ENCODE measurements at places on chromosomes 13 and 19.

GRCh38 chr19:30394481-30395151 lies 22.4 kb downstream of the ZNF536 start:
- DNase-seq = no peak

- no peak for DNase-seq
Observed at GRCh38 chr19:39828015-39828653, 5.8 kb downstream of the DYRK1B start.

DNA sequence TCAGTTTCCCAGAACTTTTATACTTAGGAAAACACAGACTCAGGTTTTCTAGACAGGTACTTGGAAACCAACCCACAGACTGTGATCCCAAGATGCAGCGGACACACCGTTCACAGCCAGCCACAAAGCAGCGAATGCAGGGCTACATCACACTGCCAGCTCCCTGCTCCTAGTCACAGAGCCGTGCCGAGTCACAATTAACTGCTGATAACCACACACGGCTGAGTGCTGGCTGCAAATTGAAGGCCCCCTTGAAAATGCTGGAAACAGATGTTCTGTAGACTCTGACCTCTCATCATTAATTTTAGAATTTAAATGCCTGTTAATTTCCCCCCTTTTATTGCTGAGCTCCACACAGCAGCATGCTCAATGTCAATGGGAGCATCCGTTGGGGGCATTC lies 78.6 kb upstream of the SIAH3 start:
- DNase-seq = no peak

GRCh38 chr19:3210347-3211017 lies 14.0 kb upstream of the CELF5 start:
- peak; percentile 27 for DNase-seq

DNA sequence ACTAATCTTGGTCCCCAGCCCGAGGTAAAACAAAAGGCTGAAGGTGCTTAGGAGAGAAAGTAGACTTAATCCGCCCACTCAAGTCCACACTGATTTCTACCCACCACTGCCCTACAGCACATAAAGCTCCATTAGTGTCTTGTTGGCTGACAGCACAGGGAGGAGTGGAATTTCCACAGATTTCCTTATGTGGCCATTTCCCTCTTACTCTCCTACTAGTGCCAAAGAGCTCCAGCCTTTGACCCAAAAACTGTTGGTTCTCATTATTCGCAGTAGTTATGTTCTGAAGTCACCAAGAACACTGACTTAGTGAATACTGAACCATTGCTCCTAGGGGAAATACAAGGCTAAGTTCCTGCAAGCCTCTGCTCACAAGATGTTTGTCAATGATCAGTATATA lies 61.2 kb downstream of the RAB20 start:
- DNase-seq = no peak

GRCh38 chr19:55809381-55810058 lies 22.3 kb downstream of the NLRP11 start:
- peak; percentile 75 for DNase-seq

DNA sequence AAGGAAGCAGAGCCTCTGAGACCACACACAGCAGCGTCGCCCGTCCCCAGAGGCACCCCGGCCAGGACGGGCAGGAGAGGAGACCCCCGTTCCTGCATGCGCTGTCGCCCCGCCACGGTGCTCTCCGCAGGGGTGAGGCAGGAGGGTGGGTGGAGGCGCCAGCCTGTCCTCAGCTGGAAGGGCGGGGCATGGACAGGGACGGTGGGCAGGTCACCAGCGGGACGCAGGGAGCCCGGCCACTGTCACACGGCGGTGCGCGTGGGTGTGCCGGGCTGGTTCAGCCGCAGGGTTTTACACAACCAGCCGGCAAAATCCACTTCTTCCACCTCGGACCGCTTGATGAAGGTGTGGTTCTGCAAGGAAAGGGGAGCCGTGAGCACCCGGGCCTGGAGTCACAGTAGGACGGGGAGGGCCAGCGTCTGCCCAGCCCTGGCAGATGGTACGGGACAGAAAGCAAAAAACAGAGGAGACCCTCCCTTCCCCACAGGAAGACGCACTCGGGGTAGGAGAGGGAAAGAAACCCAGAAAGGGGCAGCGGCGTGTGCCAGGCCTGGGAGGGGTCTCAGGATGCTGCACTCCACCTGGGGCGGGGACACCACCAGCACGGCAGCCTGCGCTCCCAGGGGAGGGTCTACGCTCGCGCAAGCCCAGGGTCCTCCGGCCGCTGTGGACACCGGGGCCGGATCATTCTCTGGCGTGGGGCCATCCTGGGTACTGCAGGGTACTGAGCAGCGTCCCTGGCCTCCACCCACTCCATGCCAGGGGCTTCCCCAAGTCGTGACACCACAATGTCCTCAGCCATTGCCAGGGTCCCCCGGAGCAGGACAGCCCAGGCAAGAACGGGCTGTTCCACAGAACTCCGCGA lies 23.9 kb upstream of the ZBTB7A start:
- no peak for DNase-seq

GRCh38 chr13:20320885-20321284 lies 88.8 kb upstream of the GJB6 start:
- DNase-seq = no peak

- DNase-seq = no peak
Observed at GRCh38 chr13:98622931-98623331, 46.0 kb upstream of the STK24 start.

DNA sequence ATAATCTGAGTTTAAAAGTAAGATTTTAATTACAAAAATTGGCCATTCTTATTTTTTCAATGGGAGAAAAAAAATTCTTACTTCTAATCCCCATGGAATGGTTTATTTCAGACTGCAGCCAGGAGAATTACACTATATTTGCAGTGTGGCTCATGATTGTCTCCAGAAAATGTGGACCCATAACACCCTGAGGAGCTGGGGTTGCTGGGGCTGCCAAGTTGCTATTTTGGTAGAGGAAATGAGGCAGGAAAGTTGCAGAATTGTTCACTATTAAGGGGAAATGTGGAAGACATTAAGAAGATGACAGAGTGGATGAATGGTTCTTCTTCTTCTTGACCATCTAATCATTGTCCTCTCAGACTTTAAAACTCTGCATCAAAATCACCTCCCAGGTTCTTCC lies 4.6 kb upstream of the SCEL start:
- DNase-seq = no peak

DNA sequence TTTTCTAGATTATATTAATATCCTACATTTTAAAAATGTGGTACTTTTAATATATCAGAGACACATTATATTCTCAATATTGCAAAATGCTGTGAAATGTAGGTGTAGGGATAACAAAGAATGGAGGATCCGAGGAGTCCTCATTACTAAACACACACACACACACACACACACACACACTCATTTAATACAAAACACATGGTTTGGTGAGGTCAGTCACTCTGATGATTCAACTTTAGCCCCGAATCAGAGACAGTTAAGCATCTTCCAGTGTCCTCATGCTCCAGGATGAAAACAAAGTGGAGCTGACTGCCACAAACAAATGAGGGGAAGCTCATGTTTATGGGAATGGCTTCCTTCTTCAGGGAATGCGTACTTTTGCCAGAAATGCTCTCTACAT lies 147.5 kb downstream of the CYSLTR2 start:
- DNase-seq = no peak

DNA sequence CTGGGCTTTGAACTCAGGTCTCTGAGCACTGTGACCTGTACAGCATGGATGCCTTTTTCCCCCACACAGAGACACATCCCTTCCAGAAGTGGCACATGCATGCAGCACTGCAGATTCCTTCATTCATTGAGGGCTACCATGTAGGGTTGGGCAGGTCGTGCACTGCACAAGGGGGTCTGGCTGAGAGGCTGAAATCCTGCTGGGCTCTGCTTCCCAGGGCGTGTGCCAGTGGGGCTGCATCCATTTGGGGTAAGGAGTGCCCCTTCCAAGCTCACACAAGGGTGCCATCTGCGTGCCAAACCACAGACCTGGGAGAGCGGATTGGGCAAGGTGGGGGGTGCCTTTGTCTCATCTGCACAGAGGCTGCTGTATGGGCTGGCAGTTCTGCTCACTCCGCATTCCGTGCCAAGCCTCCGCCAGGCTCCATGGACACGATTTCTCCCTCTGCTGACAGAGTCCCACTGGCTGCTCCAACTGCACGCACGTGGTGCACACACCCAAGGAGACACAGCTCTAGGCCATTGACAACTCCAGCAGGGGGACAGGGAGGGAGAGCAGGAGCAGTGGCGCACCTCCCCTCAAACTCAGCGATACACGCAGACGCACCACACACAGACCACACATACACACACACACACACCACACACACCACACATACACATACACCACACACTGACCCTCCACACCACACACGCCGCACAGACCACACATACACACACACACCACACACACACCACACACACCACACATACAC lies 4.5 kb upstream of the SHISA7 start:
- no peak for DNase-seq

DNA sequence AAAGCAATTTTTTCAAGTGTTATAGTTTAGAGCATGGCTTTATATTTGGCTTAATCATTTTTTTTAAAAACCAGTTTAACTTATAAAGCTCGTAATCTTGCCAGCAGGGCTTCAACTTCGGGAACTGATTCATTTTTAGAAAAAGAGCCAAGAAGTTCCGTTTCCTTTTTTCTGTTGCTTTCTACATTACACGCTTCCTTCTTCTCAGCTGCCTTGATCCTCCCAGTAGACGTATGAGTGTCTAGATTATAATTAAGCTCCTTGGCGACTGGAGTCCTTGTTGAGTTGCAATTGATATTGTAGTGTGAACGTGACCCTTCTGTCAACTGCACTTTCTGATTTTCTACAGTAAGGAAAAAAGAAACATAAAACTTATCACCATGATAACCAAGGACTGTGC lies 497.2 kb downstream of the DIAPH3 start:
- no peak for DNase-seq

- DNase-seq = peak; percentile 84
Observed at GRCh38 chr19:51777570-51778462, 16.8 kb downstream of the FPR2 start.

DNA sequence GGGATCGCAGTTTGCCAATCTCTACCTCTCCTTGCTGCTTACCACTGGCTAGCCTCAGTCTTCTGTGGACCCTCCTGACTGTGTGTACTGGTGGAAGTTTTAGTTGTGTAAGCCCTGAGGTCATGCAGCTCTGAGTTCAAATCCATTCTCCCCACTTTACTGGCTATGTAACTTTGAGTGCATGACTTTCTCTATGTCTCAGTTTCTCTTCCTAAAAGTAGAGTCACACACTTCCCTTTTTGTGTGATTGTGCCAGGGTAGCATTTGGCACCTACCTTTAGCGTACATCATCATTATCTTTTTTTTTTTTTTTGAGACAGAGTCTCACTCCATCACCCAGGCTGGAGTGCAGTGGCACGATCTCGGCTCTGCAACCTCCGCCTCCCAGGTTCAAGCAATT lies 70.3 kb downstream of the MAP4K1 start:
- DNase-seq = no peak

GRCh38 chr19:48029431-48029830 lies 14.4 kb downstream of the CABP5 start:
- DNase-seq = no peak

DNA sequence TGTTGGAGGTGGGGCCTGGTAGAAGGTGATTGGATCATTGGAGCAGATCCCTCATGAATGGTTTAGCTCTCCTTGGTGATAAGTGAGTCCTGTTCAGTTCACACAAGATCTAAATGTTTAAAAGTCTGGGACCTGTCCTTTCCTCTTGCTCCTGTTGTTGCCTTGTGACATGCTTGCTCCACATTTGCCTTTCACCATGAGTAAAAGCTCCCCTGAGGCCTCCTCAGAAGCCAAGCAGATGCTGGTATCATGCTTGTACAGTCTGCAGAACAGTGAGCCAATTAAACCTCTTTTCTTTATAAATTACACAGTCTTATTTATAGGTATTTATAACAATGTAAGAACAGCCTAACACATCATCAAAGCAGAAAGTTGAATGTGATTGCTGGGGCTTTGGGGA lies 24.2 kb upstream of the RFC3 start:
- no peak for DNase-seq

DNA sequence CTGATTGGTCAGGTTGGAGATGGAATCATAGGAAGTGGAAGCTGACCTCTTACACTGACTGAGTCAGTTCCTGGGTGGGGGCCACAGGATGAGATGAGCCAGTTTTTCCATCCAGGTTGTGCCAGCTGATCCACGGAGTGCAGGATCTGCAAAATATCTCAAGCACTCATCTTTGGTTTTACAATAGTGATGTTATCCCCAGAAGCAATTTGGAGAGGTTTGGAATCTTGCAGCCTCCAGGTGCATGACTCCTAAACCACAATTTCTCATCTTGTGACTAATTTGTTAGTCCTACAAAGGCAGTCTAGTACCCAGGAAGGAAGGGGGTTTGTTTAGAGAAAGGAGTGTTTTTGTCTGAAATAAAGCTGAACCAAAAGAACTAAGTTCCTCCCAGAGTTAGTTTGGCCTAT lies 212.8 kb downstream of the SLITRK6 start:
- no peak for DNase-seq

DNA sequence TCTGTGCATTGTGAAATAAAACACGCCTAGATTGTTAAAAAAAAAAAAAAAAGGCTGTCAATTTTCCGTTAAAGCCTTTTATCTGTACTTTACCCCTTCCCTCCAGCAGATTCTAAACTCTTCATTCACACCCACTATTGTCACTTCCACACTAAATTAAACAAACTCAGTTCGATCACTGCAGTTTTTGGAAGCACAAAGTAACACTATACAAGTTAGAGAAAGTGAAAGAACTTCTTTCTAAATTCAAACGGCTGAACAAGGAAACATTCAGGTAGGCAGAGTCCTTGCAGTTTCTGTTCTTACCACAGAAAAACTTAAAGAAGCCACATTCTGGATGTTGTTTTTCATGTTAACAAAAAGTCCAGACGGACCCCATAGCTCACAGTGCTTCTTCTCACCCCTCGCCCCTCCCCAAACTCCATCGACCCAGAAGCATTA lies 27.5 kb upstream of the UBE2L5 start:
- DNase-seq = no peak

- DNase-seq = no peak
Observed at GRCh38 chr13:104759069-104759468, 1692.9 kb upstream of the SLC10A2 start.

GRCh38 chr13:31322026-31322425 lies 122.3 kb downstream of the B3GLCT start:
- no peak for DNase-seq

DNA sequence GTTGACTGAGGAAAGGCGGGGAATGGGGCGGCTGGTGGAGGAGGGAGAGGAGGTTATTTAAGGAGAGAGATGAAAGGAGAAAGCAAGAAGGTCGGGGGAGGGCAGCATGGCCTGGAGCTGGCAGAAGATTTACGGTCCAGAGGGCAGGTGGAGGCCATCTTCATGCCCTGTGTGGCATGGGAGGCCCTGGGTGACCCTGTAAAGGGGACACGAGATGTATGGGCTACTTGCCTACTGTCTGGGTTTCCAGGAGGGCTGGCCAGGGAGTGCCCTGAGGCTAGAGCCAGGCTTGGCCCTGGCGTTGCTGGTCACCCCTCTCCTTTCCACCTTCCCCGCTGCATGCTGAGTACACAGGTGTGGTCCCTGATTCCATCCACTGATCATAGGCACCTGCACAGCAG lies 6.1 kb downstream of the WTIP start:
- no peak for DNase-seq

- DNase-seq = no peak
Observed at GRCh38 chr19:29671393-29672160, 6.3 kb downstream of the PLEKHF1 start.

- DNase-seq = no peak
Observed at GRCh38 chr13:46158222-46158621, 23.8 kb downstream of the LCP1 start.

Measured in NT2/D1 (cell line).